ENCODE measurements at places on chromosomes 6 and 20.

DNA sequence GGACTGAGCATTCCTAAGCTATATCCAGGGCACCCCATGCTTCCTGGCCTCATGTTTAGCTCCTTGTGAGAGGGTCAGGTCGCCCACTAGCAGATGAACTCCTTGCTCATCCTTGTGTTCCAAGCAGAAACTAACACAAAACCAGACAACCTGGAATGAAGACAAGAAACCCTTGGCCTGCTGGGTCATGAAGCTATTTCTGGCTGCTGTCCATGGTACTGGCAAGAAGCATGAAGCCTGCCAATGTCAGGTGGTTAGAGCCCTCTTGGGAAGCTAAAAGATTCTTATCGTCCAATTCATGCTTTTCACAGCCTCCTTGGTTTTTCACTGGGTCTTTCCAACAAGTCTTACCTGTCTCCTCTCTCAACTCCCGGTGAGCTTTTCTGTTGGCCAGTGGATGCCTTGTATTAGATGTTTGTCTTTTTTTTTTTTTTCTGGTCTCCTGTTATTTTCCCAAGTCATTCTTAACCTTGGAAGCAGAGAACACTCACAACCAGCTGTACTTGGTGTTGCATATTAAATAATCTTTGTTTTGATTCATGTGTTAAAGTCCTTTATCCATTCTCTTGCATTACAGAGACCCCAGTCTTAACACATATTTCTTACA, 180.3 kb downstream of the ANKRD60 start:
- DNase-seq = peak; percentile 56

- peak; percentile 28 for DNase-seq
These were observed 15.5 kb upstream of the ZFP57 start for GRCh38 chr6:29696147-29697125.

- DNase-seq = peak; percentile 72
These were observed 175.7 kb downstream of the ALDH8A1 start for GRCh38 chr6:134774201-134774638.

- no peak for DNase-seq
These were observed 173.6 kb downstream of the ANKRD60 start for GRCh38 chr20:58054780-58055373.

- DNase-seq = no peak
These were observed 2.5 kb upstream of the RAET1G start for GRCh38 chr6:149925253-149925973.

GRCh38 chr6:142459271-142459670, 157.5 kb downstream of the ADGRG6 start:
- DNase-seq = peak; percentile 25

GRCh38 chr6:77298283-77298682, 165.0 kb downstream of the HTR1B start:
- DNase-seq = no peak

GRCh38 chr20:15546525-15547023, 1026.7 kb downstream of the KIF16B start:
- DNase-seq = no peak

DNA sequence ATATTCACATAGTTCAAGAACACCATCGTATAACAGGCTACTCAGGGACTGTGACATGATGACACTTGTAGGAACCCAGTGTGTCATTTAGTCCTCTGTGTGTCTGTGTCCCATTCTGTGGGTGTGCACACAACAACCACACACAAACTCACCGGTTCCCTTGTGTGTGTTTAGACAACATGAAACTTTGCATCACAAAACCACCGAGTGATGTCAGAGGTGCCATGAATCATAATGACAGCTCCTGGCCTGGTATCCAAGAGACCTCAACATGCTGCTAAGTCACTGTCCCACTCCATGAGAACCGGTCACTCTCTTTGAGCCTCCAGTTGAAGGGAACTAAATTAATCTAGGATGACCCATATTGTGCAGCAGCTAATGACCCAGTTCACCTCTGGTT, 421.3 kb downstream of the PREX1 start:
- DNase-seq = no peak

GRCh38 chr6:89180971-89181370, 35.1 kb downstream of the PM20D2 start:
- no peak for DNase-seq

DNA sequence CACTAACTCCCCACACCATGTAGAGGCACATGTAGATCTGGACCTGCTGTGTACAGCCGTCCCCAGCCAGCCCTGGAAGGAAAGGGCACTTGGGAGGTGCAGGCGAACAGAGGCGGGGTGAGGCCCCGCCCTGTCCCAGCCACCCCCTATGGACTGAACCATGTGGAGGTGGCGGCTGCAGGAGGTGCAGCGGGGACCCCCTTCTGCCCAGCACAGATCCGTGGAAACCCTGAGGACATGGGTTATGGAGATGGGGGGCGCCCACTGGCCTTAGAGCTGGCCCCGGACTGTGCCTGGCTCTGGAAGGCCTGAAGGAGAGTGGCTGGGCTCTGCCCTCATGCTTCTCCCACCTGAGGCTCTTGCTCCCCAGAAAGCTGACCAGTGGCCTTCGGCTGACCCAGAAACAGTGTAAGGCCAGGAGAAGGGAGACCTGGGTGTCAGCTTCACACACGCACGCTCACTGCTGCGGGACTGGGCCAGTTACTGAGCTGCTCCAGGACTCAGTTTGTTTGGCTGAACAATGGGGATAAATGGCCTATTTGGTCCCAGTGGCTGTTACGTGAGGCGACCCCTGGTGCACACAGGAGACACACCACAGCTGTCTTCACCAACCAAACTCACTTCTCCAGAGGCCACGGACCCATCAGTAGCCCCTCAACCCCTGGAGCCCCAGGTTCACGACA, 87.2 kb downstream of the GINS1 start:
- no peak for DNase-seq

GRCh38 chr20:20073801-20074371, 21.6 kb downstream of the CFAP61 start:
- no peak for DNase-seq

- DNase-seq = no peak
These were observed 92.0 kb upstream of the AFDN start for GRCh38 chr6:167734662-167735083.

GRCh38 chr6:92623431-92623830, 795.9 kb downstream of the EPHA7 start:
- DNase-seq = no peak

DNA sequence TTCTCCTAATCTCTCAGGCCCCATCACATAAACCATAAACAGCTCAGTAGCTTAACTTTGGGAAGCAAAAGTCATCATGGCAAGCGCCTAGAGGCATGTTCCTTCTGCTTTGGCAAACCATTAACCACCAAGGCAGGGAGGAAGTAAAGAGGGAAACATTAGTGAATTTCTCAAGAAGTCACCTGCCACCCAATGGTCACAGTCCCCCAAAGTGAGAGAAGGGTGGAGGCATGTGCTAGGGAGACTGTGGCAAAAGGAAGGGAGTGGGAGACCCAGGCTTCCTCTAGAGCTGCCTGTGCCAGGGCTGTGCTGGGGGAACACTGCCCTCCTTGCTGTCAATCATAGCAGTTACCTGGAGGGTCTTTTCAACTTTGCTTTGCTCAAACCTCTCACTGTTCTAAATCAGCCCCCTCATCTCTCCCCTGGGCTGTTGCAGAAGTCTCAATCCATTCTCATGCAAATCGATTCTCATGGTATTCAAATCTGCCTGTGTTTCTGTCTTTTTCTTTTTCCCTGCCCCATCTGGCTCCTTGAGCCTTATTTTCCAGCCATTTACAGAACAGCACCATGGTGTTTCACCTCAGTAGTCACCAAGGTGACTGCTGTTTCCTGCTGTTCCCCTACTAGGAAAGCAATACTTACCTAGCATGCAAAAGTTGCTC, 1.8 kb upstream of the RNF24 start:
- DNase-seq = no peak

DNA sequence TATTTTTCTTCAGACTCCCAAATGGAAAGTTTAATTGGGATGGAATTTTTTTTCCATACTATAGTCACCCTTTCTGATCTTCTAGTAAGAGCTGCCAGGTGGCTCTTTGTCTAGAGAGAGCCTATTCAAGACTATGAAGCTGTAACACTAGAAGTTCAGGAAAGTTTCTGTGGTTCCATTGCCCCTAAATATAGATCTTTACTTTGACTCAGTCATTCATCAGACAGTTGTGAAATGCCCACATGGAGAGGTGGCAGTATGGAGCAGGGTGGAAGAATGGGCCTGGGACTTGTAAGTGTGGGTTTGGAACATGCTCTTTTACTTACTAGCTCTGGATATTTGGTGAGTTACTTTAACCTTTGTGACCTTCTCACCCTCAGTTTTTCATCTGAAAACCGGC, 87.8 kb downstream of the CTNNBL1 start:
- peak; percentile 8 for DNase-seq
